ENCODE measurements at places on chromosomes 12 and 14. TPM values are rescaled to one million over a fixed set of nuclear protein-coding genes. Genes with fewer than 3 reads are reported as not detected.
A peak's percentile ranks its signal among the peaks of the same experiment; 100 is the strongest.

DNA sequence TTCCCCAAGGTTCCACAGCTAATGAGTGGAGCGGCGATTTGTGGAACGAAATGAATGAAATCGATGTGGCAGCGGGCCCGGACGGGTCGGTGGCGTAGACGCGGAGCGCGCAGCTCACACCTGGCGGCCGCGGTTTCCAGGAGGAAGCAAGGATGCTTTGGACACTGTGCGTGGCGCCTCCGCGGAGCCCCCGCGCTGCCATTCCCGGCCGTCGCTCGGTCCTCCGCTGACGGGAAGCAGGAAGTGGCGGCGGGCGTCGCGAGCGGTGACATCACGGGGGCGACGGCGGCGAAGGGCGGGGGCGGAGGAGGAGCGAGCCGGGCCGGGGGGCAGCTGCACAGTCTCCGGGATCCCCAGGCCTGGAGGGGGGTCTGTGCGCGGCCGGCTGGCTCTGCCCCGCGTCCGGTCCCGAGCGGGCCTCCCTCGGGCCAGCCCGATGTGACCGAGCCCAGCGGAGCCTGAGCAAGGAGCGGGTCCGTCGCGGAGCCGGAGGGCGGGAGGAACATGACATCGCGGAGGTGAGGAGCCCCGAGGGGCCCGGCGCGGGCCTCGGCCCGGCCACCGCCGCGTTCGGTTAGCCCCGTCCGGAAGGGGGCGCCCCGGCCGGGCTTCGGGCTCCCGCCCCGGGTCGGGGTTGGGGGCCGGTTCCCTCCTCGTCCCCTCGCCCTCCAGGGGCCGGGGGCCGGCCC is at the start of gene PTPN11:
Gene PTPN11 (plus strand): TSS at position 340 of the 689 bp plus-strand sequence. CDS start 165 bp downstream, at position 505.
- peaks cover 53% of the 10 kb centered on the region for H3K4me1 ChIP-seq
- no peaks in the 10 kb centered on the region for H3K27me3 ChIP-seq

DNA sequence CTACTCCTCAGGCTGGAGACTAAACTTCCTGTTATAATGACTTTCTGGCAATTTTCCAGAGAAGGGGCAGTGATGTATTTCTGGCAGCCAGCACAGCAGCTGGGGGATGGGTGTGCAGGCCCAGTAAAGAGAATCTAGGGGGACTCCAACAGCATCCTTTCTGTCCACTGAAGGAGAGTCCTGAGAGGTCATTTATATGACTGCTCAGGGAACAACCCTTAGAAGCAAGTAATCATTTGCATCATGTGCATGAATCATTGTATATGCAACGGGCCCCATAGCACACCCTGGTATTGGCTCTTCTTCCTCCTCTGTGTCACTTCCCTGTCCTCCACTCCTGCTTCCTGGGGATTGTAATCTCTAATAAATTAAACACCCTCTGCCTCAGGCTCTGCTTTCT is 493.8 kb downstream of the RPS29 start:
- no peaks in the 10 kb centered on the region for H3K4me1 ChIP-seq
- DNase-seq: no peak
- H3K27me3 ChIP-seq: no peaks in the 10 kb centered on the region
- no peak overlapping the region for H3K27ac ChIP-seq

OTUB2 gene
- 0.63 TPM for total RNA-seq

DNA sequence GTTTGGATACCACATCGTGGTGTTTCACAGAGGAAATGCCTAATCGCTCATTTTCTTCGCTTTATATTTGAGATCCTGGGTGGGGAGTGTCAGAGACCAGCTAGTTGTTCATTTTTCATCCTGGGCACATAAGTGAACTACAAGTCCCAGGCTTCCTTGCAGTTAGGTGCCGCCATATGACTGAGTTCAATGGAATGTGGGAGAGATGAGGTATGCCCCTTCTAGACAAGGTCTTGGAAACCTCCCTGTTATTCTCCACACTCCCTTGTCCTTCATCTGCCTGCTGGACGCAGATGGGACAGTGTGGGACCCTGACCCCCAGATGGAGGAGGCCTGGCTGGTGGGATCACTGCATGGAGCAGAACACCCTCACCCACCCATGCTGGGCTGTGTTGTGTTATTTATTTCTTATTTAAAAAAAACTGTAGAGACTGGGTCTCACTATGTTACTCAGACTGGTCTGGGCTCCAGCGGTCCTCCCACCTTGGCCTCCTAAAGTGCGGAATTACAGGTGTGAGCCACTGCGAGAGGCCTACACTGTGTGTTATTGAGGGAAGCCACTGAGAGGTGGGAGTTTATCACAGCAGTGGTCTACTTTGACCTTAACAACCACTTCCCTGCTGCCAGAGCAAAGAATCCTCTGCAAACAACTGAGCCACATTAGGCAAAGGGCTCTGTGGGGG is 42.9 kb upstream of the VRK1 start:
- H3K36me3 ChIP-seq: no peaks in the 10 kb centered on the region
- H3K4me1 ChIP-seq: no peaks in the 10 kb centered on the region
- H3K4me3 ChIP-seq: no peak overlapping the region

SLC6A15 gene
- 0.40 TPM for total RNA-seq

DNA sequence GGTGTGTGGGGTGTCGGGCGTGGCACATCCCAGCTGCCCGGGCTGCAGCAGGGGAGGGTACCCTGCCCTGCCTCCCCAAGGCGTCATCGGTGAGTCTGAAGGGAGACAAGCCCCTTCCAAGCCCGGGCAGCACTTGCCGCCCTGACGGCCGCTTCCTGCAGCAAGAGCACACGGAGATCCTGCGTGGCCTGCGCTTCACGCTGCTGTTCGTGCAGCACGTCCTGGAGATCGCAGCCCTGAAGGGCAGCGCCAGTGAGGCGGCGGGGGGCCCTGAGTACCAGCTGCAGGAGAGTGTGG is 10.1 kb upstream of the PUS1 start:
- no peak for DNase-seq
- H3K4me3 ChIP-seq: no peak overlapping the region
- H3K4me1 ChIP-seq: peaks cover under 1% of the 10 kb centered on the region
- no peak overlapping the region for H3K27ac ChIP-seq

GRCh38 chr14:94833633-94834032 is 63.7 kb upstream of the GSC start:
- H3K4me1 ChIP-seq: no peaks in the 10 kb centered on the region
- DNase-seq: no peak
- no peaks in the 10 kb centered on the region for H3K36me3 ChIP-seq

PTGDR gene
- total RNA-seq: 0.32 TPM

DNA sequence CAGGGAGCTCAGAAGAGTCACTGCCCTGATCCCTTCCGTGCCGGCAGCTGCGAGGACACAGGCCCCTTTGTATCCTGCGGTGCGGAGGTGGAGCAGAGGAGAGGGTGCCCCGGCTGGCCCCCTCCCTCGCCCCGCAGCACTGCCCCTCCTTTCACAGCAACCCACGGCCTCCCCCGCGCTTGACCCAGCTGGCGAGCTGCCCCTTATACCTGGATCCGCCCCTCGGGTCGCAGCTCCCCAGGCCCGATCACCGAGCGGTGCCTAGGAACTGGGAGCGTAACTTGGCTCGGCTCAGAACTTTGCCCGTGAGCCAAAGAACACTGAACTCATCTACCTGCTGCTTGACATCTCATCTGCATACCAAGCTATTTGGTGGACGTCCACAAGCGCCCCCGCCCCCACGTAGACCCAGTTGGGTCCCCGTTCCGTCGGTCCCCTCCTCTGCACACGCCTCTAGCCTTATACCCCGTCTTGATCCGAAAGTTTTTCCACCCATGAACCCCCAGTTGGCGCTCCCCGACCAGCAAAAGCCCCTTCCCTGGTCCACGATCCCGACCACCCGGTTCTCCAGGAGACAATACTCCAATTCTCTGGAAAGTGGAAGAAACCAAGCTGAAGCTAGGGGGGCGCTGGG is 697 bp upstream of the DNAJC14 start:
- DNase-seq: no peak
- peak overlapping the region; percentile 98 for H3K4me3 ChIP-seq
- peaks cover 21% of the 10 kb centered on the region for H3K36me3 ChIP-seq
- peaks cover 72% of the 10 kb centered on the region for H3K4me1 ChIP-seq

NEMP1 gene
- total RNA-seq: 11.0 TPM

MYH7 gene
- not detected for total RNA-seq

GRCh38 chr14:31572955-31573354 is 11.8 kb downstream of the NUBPL start:
- peaks cover 15% of the 10 kb centered on the region for H3K4me1 ChIP-seq
- DNase-seq: no peak
- no peak overlapping the region for H3K27ac ChIP-seq
- H3K27me3 ChIP-seq: no peaks in the 10 kb centered on the region
- no peaks in the 10 kb centered on the region for H3K36me3 ChIP-seq
- no peak overlapping the region for H3K4me3 ChIP-seq

TAS2R9 gene
- not detected for total RNA-seq

DNA sequence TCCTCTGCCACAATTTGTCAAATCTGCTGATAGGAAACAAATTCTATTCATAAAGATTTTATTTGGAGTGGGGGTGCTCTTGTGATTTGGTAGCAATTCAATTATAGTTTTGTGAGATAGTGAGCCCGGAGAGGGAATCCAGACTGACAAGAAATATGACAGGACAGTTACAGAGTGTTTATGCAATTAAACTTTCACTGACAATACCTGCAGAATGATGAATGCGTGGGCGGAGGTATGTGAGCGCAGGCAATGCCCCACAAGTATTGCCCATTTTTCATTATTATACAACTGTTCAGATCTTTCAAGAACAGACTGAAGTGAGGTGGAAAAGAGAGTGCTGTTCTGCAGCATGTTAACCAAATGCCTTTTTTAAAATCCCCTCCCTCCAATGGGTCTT is 259.0 kb downstream of the EGLN3 start:
- H3K36me3 ChIP-seq: no peaks in the 10 kb centered on the region
- no peak overlapping the region for H3K4me3 ChIP-seq
- no peak for DNase-seq

GRCh38 chr12:116878567-116879508 is 2.4 kb downstream of the HRK start:
- peaks cover 44% of the 10 kb centered on the region for H3K4me1 ChIP-seq
- peak overlapping the region; percentile 30 for H3K4me3 ChIP-seq
- no peak for DNase-seq
- H3K36me3 ChIP-seq: no peaks in the 10 kb centered on the region
- peaks cover 100% of the 10 kb centered on the region for H3K27me3 ChIP-seq
- no peak overlapping the region for H3K27ac ChIP-seq

DNA sequence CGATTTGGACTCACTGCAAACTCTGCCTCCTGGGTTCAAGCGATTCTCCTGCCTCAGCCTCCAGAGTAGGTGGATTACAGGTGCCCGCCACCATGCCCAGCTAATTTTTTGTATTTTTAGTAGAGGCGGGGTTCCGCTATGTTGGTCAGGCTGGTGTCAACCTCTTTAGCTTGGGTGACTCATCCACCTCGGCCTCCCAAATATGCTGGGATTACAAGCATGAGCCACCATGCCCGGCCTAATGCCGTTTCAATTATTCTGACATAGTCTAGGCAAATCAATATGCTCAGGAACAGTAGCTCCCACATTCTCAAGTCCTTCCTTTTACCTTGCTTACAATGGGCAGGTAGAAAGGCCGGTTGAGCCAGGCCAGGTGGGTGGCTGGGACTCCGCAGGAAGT is 82.0 kb upstream of the EEA1 start:
- no peak for DNase-seq
- no peak overlapping the region for H3K4me3 ChIP-seq

GRCh38 chr14:64772397-64772950 is 68.2 kb downstream of the PLEKHG3 start:
- no peaks in the 10 kb centered on the region for H3K27me3 ChIP-seq
- no peak for DNase-seq
- no peaks in the 10 kb centered on the region for H3K36me3 ChIP-seq
- H3K4me1 ChIP-seq: peaks cover 1% of the 10 kb centered on the region
- H3K4me3 ChIP-seq: no peak overlapping the region

CDKL1 gene
- total RNA-seq: 12.6 TPM

FOXN4 gene
- not detected for total RNA-seq
